Mammary microvascular endothelial cell (primary cell): ENCODE measurements at places on chromosomes 5 and 9. TPM values are rescaled to one million over a fixed set of nuclear protein-coding genes. Genes with fewer than 3 reads are reported as not detected.

LAMC3 gene
- 0.10 and 0.20 TPM in 2 replicates for total RNA-seq

FLT4 gene
- 49.0 and 51.0 TPM in 2 replicates for total RNA-seq

LRRC26 gene
- not detected in 2 replicates for total RNA-seq

NCS1 gene
- 24.8 and 27.8 TPM in 2 replicates for total RNA-seq

HACD4 gene
- total RNA-seq = 6.1 and 6.3 TPM in 2 replicates

CBY3 gene
- not detected in 2 replicates for total RNA-seq

ECM2 gene
- not detected in 2 replicates for total RNA-seq

TGFBI gene
- total RNA-seq = 36.1 and 39.9 TPM in 2 replicates

CYSRT1 gene
- 0.20 and 0.25 TPM in 2 replicates for total RNA-seq

ZDHHC11B gene
- not detected in 2 replicates for total RNA-seq

PRELID2 gene
- total RNA-seq = 11.9 and 15.5 TPM in 2 replicates

C5orf58 gene
- total RNA-seq = not detected in 2 replicates
